ENCODE measurements at places on chromosomes 13 and 19.

DNA sequence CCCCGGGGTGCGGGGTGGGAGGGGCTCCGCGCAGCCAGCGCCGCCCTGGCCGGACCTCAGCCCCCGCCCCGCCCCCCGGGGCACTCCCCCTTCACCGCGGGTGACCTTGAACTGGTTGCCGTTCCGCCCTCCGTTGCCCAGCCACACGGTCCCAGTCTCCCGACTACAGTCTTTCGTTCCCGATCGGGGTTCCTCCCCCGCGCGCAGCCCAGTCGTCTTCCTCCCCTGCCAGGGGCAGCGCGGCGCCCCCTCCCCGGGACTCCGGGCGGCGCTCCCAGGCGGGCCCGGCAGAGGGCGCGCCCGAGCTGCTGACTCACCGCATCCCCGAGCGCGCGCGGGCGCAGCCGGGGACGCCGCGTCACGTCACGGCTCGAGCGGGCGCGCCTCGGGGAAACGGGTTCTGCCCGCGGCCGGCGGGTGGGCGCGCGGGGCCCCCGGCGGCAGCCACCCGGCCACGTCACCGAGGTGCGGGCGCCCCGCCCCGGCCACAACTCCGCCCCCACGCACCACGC, 459 bp downstream of the MIDN start:
- no peak for DNase-seq

GRCh38 chr19:47608969-47609905, at the start of gene BICRA:
TSS of gene BICRA (plus strand) at chr19:47609134. CDS start at chr19:47673575, 64,441 bp downstream.
- peak; percentile 77 for DNase-seq

GRCh38 chr19:2355168-2356035, 4.7 kb upstream of the TMPRSS9 start:
- no peak for DNase-seq

- DNase-seq, result no peak
These were observed 85.7 kb downstream of the NUFIP1 start for GRCh38 chr13:44903574-44903985.
